ENCODE measurements at places on chromosomes 13 and 19.

DNA sequence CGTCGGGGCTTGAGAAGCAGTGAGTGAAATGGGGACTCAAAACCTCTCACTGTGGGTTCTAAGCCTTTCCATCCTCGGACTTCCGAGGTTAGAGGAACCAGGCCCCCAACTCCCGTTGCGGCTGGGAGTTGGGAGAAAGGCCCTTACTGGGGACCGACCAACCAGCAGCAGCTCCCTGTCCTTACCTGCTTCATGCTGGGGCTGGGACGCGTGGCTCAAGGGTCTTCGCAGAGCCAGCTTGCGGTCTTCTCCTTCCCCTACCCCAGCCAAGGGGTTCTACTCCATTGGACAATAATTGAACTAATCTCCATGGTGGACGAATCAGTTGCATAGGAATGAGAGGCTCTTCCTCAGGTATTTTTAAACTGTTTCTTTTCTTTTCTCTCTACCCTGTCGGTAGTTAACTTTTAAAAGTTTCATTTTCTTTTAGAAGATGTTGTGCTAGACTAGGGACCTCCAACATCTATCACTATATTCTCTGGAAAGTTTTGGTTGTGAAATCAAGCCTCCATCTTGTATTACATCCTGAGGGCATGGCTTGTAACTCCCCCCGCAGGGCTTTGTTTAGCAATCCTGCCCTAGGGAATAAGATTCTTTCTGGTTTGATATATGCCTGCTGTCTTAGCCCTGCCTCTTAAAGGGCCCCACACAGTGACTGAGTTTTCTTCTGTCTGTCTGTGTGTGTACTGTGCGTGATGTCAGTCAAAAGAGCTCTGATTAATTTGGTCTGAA is 1027.1 kb upstream of the PCDH9 start:
- no peak for DNase-seq

GRCh38 chr13:35478271-35479037 is 2.0 kb upstream of the MAB21L1 start:
- no peak for DNase-seq

DNA sequence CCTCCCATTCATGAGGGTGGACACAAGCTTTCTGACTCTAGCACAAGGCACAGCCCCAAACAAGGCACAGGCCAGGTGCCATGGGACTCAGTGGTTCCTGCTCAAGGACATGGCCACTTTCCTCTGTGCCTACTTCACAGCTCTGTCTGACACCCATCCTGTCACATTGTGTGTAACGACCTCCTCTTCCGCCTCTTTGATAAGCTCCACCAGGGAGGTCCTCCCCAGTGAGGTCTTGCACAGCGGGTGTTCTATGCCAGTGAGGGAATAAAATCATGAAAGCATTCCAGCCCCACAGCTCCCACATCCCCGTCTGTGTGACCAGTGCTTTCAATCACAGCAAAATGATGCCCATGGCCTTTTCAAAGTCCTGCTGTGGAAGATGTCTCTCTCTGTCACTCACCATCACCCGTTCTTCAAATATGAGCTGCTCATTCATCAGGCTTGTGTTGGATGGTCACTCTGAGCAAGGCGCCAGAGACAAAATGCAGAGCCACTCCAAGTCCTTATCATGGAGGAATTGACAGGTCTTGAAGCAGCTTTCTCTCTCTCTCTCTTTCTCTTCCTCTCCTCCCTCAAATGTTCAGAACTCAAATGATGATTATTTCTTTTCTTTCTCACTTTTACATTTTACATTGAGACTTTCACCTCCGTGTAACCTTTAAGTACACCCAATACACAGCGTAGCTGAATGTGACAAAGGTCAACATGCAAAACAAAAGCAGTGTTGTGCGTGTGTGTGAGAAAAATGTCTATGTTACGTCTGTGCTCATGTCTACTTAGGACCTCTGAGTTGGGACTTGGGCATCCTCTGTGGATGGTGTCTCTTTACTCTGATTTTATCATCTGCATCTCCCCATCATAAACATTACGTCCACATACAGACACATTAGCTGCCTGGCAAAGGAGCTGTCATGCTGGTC is 8.0 kb upstream of the SPATA13 start:
- no peak for DNase-seq

DNA sequence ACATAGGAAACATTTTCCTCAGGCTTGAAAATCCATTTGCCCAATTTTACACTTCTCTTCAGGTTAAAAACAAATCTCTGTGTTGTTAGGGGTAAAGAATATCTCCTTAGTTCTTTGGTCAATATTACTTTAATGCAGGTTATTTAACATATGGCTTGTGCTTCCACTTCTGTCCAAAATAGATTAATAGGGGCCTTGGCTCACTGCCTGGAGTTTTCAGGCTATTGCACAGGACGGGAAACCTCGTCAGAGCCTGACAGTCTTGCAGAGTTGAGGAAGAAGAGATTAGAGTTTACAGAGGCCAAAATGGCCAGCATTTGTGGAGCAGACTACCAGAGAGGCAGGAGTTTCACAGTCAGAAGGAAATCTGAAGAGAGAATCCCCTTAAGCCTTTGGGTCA is 863.9 kb upstream of the GPC6 start:
- no peak for DNase-seq

DNA sequence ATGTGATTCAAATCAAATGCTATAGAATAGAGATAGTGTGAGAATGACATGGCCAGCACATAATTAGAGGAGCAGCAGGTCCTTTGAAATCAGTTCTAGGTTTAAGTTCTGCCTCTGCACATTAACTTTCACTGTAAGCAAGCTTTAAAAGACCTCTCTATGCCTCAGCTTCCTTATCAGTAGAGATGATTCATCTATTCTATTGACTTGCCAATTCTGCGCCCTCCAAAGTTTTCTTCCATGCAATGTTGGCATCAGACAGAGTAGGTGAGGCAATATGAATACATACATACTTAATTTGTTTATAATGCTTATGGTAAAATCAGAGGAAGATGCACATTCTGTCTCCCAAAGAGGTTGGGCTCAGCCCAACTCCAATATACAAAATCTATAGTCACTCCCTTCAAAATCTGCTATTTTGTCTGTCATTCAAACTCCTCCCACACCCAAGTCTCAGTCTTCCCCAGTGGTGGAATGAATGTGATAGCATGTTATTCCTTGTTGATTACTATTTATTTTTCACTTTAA is 525.5 kb downstream of the RFC3 start:
- DNase-seq: no peak

- DNase-seq: no peak
These were observed 5.0 kb downstream of the FBN3 start for GRCh38 chr19:8144273-8144995.

- DNase-seq: peak; percentile 67
These were observed 416 bp upstream of the DOCK9 start for GRCh38 chr13:98978280-98978679.

DNA sequence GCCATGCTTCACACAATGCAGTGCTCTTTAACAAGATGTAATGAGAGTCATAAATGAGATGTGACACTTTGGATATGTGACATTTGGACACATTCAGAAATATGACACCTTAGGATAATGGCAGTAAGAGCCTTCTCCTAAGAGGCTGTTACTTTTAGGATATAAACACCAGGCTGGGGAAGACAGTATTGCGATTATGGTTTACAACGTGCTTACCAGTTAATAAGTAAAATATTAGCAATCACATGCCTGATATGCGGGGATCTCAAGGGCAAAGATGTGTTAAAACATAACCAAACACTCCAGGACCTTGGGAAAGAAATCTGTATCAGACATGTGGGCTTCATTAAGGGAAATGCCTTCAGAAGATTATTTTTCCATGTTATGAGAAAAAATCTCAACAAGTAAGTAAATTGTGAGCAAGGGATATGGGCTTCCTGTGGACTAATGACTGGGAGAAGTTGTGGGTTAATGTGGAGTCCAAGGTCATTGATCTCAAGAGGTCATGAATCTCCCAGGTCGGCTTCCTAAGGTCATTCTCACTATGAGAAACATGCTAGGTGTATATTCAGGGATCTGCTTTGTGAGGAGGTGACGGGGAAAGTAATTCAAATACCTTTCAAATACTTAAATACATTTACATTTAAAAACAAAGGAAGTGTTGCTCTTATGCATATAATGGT is 105.3 kb downstream of the STARD13 start:
- DNase-seq: no peak

- DNase-seq: no peak
These were observed 2.1 kb downstream of the SPIB start for GRCh38 chr19:50420808-50421207.

GRCh38 chr19:9935506-9936325 is 599 bp downstream of the OLFM2 start:
- DNase-seq: no peak

DNA sequence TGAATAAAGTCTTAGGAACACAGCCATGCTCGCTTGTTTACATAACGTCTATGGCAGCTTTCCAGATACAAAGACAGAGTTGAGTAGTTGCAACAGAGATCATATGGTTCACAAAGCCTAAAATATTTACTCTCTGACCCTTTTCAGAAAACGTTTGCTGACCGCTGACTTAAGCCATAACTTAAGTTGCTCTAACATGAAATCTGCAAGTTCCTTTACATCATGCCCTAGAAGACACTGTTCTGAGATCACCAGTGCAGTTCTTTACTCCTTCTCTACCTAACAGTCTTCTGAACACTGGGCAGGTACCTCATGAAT is 166.4 kb downstream of the DCLK1 start:
- DNase-seq: no peak

- no peak for DNase-seq
These were observed 10.1 kb downstream of the PRR36 start for GRCh38 chr19:7863971-7864689.

GRCh38 chr13:77048681-77049080 is 21.7 kb upstream of the FBXL3 start:
- no peak for DNase-seq

- no peak for DNase-seq
These were observed at the start of gene PRSS57 for GRCh38 chr19:695352-695949. TSS of gene PRSS57 (minus strand) at chr19:695452. CDS start at chr19:695430, 22 bp downstream.

DNA sequence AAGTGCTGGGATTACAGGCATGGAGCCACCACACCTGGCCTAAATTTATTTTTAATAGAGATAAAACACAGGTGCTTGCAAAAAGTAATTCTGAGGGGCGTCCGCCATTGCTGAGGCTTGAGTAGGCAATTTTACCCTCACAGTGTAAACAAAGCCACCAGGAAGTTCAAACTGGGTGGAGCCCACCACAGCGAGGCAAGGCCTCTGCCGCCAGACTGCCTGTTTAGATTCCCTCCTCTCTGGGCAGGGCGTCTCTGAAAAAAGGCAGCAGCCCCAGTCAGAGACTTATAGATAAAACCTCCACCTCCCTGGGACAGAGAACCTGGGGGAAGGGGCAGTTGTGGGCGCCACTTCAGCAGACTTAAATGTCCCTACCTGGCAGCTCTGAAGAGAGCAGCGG is 50.7 kb downstream of the B3GLCT start:
- DNase-seq: no peak

DNA sequence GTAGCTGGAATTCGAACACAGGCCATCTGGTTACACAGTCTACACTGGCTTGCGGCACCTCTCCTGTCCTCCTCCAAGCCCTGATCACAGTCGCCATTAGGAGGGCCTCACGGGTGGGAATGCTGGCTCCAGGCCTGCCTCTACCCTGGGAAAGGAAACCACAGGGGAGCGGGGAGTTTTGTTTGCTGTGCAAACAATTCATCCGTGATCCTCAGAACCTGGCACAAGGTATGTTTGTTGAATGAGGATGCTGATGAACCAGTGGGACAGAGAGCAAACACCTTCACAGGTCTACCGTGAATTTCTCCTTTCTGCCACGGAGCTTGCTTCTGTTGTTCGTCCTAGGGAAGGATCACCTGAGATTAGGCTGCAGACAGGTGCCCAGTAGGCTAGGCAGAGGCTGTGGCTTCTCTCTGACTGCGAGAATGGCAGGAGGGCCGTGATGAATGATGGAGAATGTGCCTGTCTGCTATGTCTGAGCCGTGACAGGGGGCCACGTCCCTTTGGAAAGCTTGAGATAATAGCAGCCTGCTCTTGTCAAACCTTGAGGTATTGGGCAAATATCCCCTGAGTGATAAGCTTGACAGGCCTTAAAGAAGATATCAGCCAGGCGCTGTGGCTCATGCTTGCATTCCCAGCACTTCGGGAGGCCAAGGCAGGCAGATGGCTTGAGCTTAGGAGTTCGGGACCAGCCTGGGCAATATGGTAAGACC is 36.7 kb downstream of the PIN1 start:
- no peak for DNase-seq

GRCh38 chr19:17337675-17338432 is 501 bp downstream of the GTPBP3 start:
- peak; percentile 60 for DNase-seq

DNA sequence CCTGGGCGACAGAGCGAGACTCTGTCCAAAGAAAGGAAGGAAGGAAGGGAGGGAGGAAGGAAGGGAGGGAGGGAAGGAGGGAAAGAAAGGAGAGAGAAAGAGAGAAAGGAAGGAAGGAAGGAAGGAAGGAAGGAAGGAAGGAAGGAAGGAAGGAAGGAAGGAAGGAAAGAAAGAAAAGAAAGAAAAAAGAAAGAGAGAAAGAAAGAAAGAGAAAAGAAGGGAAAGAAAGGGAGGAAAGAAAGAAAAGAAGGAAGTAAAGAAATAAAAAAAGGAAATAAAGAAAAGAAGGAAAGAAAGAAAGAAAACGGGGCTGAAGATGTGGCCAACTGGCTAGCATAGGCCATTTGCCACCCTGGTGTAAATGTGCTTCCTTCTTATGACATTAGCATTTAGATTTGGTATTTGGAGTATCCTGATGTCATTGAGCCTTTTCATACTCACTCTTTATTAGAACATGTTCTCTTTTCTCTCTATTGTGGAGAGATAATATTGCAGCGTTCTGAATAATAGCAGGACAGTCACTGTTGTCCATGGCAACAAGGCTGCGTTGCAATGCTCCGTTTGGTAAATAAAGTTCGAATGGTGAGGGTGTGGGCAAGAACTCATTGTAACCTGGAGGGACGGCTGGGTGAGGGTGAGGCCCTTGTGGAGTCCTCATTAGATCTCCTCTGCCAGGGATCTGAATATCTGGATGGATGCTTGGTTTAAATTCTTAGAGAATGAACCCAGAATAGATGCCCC is 173.9 kb upstream of the UBL3 start:
- DNase-seq: no peak

GRCh38 chr13:43057653-43058317 is 34.4 kb downstream of the DNAJC15 start:
- DNase-seq: no peak
